Hepatocyte (in vitro differentiated cells): ENCODE measurements at places on chromosomes 3 and 15.
A peak's percentile ranks its signal among the peaks of the same experiment; 100 is the strongest.

DNA sequence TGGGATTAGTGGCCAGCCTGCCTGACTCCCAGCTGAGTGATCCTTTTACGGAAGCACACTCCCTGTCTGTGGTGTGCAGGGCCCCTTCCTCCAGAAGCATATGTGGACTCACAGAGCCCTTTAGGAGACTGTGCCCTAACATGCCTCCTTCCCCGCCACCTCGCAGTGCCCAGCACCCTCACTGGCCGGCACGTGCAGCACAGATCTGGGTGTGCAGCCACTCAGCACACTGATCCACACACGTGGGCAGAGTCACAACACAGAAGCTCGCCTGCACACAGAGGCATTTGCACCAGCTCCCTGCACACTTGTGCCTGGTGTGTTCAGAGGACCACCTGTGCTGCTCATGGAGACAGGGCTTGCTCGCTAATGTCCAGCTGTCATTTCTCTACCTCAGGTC lies 23.6 kb upstream of the CSPG4 start:
- no peaks in the 10 kb centered on the region for H3K27me3 ChIP-seq
- no peak for DNase-seq
- no peak overlapping the region for H3K27ac ChIP-seq
- H3K4me3 ChIP-seq: no peak overlapping the region
- H3K4me1 ChIP-seq: peaks cover 19% of the 10 kb centered on the region

DNA sequence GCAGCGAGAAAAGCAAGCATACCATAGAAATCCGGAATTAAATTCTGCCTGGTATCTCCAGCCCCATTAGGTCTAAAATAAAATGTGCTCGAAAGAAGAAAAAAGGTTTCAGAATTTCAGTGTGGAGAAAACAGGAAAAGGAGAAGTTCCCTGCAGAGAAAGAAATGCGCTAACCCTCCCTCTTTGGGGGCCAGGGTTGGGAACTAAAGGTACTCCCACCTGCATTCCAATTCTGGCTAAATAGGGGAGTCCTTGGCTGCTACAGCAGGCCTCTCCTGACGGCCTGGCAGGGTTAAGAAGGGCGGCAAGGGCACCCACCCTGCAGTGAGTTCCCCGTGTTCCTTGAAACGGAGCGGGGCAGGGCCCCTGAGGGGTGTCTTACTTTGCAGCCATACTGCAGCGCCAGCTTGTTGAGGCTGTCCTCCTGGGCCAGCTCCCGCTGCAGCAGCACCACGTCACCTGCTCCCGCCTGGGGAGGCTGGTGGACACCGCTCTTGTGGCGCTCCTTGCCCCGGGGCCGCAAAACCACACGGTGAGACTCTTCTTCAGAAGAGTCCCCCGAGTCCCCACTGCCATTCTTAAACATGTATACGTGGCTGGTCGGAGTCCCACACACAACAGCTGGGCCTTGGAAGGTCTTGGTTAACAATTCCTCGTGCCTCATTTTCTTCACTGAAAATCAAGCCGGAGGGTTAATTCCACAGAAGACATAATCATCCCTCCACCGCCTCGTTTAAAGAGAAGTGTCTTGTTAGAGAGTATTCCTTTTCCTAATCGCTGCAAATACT lies 1.7 kb downstream of the LYSMD4 start:
- no peaks in the 10 kb centered on the region for H3K36me3 ChIP-seq
- no peak for DNase-seq
- peak overlapping the region; percentile 71 for H3K27ac ChIP-seq
- H3K4me1 ChIP-seq: peaks cover 15% of the 10 kb centered on the region
- peak overlapping the region; percentile 73 for H3K4me3 ChIP-seq

DNA sequence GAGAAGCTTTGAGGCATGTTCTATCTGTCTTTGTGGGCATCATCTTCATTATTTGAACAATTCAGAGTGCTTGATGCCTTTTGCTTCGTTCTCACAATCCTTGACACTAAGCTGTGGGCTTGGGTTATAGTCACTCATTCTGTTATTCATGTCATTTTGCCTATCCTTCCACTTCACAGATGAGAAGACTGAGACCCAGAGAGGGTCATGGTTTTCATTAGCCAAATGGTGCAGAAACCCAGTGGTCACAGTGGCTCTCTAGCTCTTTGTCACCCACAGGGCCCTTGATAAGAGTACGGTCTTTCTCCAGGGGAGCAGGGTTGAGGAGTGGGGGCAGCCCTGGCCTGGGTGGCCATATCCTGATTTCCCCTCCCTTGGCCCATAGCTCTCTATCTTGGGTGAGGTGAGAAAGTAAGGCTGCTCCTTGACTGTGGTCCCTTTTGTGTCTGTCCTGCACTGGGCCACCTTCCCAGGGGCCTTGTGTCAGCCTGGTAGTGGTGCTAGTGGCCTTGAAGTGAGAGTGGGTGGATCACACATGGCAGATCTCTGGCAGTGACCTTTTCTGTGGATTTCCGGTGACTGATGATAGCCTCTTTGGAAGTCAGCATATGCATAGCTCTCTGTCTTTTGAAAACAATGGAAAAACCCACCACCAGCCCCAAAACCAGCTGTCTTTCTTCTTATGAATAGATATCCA lies 130.1 kb downstream of the IGF1R start:
- DNase-seq: no peak
- no peaks in the 10 kb centered on the region for H3K36me3 ChIP-seq
- H3K27me3 ChIP-seq: no peaks in the 10 kb centered on the region
- H3K4me3 ChIP-seq: no peak overlapping the region
- H3K4me1 ChIP-seq: peaks cover 16% of the 10 kb centered on the region

DNA sequence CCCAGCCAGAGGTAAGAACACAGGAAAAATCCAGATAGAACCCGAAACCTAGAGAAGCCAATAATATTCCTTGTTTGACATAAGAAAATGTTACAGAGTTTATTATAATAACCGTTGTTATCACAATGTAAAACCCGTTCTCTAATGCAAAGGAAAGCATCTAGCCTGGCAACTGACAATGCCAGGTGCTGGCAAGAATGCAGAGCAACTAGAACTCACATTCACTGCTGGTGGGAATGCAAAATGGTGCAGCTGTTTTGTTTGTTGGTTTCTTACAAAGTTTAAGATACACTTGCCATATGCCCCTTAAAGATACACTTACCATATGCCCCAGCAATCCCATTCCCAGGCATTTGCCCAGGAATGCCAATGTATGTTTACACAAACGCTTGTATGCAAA lies 23.4 kb downstream of the VPS39 start:
- no peak for DNase-seq
- no peaks in the 10 kb centered on the region for H3K4me1 ChIP-seq
- no peak overlapping the region for H3K4me3 ChIP-seq
- no peak overlapping the region for H3K27ac ChIP-seq
- H3K36me3 ChIP-seq: no peaks in the 10 kb centered on the region

- peak; percentile 38 for DNase-seq
- no peak overlapping the region for H3K4me3 ChIP-seq
- no peaks in the 10 kb centered on the region for H3K4me1 ChIP-seq
Measured at GRCh38 chr15:47959617-47960413, 161.0 kb upstream of the SLC24A5 start.
